Central memory CD4-positive, alpha-beta T cell (primary cell): ENCODE measurements at places on chromosomes 6 and 20.
A peak's percentile ranks its signal among the peaks of the same experiment; 100 is the strongest.

GRCh38 chr20:35551503-35551902 is 9.6 kb downstream of the ERGIC3 start:
- no peak for DNase-seq

DNA sequence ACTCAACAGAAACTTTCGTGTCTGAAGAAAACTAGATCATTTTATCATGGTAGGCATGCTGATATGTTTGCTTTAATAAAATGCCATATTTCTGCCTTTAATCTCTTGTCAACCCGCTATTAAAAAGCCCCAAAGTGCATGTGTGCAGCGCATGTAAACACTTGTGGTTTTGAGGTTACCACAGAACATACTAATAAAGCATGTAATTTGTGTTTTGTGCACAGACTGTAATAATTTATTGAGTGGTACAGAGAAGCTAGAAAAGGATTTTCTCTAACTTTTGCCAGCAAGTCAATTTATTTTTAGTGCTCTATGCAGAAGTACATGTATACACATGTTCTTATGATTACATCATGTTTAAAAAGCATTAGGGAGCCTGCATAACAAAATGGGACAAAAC is 349.9 kb upstream of the SLC35B3 start:
- DNase-seq, result no peak

- DNase-seq, result no peak
Measured at GRCh38 chr20:59159091-59159490, 4.5 kb upstream of the ZNF831 start.

- no peak for DNase-seq
Measured at GRCh38 chr6:155040154-155040553, 45.0 kb downstream of the TIAM2 start.

DNA sequence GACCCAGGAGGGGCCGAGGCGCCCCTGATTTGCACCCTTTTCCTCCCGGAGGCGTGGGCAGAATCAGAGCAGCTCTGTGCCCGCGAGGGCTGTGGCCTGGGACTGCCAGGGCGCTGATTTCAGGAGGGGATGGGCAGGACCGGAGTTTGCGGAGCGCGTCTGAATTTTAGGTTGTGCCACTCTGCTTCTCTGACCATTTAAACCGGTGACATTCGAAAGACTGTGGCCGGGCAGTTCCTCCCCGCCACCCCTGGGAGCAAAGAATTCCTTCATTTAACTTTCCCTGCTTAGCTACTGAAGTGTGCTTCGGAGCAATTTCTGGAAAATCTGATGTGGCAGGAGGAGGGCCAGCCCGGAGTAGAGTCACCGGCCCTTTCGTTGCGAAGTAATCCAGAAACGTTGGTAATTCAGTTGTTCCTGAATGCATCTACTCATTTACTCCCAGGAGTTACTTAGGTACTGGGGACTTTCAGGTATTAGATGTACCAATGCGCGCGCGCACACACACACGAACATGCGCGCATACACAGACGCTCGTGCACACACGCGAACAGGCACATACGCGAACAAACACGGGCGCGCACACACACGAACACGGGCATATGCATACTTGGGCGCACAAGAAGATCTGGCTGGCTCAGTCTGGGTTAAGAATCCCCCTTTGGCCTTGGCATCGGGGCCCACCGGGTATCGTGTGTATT is 568 bp downstream of the CCDC170 start:
- peak; percentile 11 for DNase-seq

GRCh38 chr6:136521427-136521826 is 28.8 kb downstream of the MAP7 start:
- DNase-seq, result no peak

GRCh38 chr6:52124126-52125121 is 37.0 kb upstream of the PKHD1 start:
- DNase-seq, result no peak

DNA sequence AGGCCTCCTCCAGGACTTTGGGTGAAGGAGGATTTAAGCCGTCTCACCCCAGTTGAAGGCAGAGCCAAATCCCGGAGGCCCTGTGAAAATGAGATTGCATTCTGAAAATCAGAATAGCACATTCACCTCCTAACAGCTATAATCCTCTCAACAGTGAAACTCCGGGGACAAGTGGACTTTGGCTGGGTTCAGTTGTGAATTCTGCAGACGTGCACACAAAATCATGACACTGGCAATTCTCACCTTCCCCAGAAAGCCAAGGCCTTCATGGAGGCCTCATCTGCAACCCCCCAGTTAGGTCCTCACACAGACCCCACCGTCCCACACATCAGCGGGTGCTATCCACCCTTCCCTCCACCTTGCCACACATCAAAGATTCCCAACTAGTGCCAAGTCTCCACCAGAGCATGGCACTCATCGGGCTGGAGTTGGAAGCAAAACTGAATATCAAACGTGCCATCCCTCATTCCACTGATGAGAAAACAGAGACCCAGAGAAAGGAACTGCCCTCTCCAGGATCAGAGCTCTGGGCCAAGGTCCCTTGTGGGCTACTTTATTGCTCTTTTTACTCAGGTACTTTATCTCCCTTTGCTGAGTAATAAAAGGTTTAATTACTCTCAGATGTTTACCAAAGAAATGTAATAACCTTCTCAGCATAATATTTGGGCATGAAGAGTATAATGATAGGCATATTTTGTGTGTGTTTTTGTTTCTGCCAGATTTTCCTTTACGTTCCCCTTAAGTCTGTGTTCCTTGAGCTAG is 4.8 kb upstream of the BTNL2 start:
- DNase-seq, result no peak

DNA sequence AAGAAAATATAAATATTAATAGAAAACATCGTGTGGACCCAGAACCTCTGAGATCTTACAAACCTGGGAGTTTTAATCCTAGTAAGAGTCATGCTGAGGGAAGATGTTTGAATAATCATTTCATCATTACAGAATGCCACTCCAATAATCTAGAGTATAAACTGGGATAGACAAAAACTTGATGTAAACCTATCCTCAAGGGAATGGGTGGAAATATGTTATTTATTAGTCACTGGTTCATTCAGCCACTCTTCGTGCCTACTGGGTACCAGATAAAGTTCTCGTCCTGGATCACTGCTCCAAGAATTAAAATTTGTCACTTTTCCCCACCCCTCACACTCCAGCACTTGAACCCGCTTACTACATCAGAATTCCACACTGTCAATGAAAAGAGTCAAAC is 7.7 kb downstream of the HLA-B start:
- no peak for DNase-seq

DNA sequence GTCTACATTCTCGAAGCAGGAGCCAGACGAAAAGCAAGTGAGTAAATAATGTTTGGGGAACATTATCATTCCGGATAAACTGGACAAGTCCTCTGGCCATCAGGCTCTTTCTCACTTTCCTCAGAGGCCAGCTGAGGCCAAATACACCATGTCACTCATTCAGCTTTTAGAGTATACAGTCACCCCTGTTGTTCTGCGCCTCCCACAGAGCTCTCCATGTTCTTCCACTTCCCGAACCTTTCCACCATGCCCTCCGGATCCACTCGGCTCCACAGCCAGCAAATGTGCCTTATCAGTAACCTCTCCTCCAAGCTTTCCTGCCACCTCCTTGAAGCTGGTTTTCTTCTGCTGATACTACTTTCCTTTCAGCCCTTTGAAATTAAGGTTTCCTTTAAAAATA is 31.7 kb downstream of the LATS1 start:
- DNase-seq, result no peak

- no peak for DNase-seq
Measured at GRCh38 chr6:37072526-37072925, 67.1 kb downstream of the FGD2 start.

GRCh38 chr6:136777651-136778050 is 14.6 kb downstream of the MAP3K5 start:
- DNase-seq, result no peak

GRCh38 chr6:144064402-144065212 is 30.8 kb downstream of the SF3B5 start:
- peak; percentile 45 for DNase-seq

DNA sequence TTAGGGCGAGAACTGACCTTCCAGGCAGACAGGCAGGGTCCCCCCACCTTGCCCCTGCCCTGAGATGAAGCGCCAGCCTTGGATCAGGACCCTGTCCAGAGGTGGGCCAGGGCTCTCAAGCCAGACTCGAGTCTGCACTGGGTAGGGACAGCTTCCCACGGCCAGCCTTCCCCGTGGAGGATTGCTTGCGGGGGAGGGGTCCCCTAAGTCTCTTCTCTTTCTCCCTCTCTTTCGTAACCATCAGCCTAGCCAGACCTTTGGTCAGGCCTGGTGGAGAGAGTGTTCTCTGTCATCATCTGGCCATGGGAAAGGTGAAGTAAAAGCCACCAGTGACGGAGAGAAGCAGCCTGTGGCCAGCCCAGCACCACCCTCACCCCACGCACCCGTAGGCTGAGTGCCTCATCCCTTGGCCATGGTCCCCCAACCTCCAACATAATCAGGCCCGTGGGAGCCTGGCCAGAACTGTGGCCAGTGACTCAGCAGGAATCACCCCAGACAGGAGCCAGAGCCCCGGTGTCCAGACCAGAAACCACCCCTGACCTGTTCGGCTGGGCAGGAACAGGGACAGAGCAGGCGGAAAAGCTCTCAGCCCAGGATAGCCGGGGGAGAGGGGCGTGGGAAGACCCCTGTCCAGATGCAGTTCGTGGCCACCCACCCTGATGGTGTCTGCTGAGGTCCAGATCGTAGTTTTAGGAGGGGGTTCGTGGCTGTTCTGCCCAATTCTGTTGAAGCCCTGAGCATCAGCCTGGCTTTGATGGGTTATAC is 47.1 kb downstream of the SNAI1 start:
- DNase-seq, result no peak

- no peak for DNase-seq
Measured at GRCh38 chr6:151805286-151805840, 2.1 kb upstream of the ESR1 start.

DNA sequence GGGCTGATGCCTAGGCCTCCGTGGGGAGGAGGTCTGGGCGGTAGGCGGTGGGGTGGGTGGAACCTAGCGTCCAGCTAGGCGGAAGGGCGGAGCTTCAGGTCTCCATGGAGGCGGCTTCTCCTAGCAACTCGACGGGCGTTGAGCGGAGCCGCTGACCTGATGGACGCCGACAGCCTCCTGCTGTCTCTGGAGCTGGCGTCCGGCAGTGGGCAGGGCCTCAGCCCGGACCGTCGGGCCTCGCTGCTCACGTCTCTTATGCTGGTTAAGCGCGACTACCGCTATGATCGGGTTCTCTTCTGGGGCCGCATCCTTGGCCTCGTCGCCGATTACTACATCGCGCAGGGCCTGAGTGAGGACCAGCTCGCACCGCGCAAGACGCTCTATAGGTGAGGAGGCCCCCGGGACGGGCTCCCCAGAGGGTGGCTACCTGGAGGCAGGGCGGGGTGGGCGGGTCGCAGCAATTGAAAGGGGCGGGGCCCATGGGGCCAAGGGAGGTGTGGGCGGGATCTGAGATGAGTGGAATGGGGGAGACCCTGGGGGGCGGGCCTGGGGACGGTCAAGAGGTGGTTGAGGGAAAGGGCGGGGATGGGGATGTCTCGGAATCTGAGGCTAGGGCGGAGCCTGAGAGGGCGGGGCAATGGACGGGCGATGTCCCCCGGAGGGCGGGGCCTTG is at the start of gene RSPH9:
Gene RSPH9 (plus strand): TSS at position 97 of the 673 bp plus-strand sequence. CDS start 63 bp downstream, at position 160.
- DNase-seq, result peak; percentile 35

GRCh38 chr20:47914792-47915191 is 129.5 kb upstream of the SULF2 start:
- DNase-seq, result no peak

GRCh38 chr20:53195876-53196610 is 223.9 kb downstream of the TSHZ2 start:
- DNase-seq, result no peak
